ENCODE measurements at places on chromosomes 7 and 10.

DNA sequence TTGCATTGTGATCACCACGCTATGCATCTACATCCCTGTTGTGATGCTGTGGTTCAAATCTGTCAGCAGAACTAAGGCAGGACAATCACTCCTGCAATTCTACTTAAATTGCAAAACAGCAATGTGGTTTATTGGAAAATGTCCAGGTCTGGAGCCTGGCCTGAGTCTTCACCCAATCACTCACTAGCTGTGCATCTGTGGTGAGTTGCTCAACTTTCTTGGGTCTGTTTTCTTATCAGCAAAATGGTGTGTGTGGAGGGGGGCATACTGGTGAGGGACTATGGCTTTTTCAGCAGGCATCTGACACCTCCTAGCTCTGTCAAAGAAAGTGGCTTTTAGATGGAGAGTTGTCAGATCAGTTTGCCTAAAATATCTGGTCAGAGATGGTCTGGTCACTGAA is 108.3 kb upstream of the FEZF1 start:
- no peak for DNase-seq

DNA sequence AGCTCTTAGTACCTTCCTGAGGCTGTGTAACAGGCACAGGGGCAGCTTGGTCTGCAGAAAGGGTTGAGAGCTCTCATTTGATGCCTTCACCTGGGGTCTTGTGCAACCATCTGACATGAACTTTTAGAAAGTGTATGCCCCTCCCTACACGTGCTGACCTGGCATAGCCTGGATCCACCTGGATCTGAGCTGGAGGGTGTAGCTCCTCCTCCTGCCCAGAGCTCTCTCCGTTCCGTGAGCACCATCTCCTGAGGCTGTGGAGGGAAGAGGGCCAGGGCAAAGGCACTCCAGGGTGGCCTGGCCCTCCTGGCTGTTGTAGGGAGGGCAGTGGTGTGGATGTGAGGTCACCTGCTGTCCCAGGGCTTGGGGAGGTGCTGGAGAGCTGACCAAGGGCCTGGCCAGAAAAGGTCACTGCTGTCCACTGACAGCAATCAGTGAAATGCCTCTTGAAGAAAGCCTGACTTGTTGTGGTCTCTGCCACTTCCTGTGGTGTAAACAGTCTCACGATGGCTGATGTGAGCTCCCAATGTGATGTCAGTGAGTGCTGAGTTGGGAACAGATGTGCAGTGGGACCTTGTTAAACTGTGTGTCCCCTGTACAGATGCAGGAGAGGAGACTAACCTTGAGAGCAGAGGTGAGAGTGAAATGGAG is 23.0 kb downstream of the AMZ1 start:
- peak; percentile 16 for DNase-seq

GRCh38 chr10:122130474-122131110 is 140.5 kb upstream of the BTBD16 start:
- no peak for DNase-seq

DNA sequence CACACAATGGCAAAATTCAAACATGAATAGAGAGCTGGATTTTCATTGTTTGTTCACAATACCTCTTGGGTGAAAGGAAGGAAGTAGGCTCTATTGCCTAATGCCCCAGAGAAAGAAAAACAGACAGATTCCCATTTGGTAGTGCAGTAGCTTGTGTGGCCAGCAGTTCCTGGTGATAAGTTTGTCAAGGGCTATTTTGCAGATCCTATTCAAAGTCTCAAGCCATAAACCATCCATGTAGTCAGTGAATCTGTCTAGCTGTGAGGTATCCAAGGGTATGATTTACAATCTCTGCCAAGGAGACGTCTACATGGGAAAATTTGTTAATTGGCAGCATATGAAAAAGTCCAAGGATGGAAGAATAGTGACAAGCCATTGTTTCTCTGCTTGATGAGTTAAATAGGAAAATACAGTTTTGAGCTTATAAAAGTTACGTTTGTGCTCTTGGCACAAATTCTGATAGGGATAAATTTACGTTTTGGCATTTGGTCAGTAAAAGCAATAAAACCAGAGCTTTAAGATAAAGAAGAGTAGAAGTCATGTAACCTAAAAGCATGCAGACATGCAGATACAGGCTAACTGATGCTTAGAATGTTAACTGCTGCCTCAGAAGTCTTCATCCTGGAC is 269.1 kb downstream of the GATA3 start:
- DNase-seq, result no peak

DNA sequence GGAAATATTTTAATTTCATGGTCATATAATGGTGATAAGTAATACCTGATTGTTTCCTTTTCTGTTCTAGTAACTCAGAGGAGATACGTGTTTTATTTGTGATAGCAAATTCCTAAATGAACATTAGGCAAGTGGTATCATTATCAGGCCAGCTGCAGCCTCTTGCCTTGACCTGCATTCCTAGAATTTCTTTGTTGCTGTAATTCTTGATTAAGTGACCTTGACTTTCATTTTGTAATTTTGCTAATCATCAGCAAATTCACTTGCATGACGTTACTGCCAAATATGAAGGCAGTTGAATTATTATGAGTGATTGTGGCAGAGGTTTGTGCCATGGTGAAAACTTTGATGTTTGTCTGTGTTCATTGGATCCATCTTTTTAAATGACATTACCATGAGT is 5.6 kb upstream of the AS3MT start:
- DNase-seq, result no peak

DNA sequence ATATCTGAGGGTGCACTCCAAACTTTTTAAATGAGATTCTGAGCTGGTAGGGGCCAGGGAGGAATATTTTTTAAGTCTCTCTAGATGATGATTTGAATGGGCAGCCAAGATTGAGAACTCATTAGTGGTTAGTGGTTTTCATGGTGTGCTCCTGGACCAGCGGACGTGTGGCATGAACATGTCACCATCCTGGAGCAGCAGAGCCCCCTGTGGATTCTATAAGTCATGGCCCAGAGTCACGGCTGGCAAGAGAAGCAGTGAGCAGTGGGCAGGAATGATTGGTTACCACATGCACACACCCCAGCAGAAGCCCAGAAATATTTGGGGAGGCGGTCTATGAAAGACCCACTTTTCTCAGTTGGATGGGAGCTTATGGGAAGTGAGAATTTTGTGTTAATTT is 21.2 kb upstream of the UCN3 start:
- no peak for DNase-seq

GRCh38 chr7:24378871-24379616 is 95.1 kb downstream of the NPY start:
- no peak for DNase-seq

DNA sequence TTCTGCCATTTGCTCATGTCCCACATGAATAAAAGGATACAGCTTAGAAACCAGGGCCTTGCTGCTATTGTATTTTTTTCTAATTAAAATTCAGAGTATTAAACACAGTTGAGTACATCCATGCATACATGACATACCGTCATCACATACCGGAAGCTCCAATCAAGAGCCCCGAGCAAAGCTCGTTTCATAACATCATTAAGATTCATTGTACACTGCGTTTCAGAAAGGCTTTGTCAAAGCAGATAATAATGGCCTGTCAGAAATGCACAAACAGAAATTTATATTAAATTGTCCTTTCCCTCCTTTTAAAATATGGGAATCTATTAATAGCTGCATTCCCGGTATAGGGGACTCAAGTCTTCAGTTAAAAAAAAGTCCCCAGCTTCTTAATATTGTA is 103.4 kb downstream of the PRTFDC1 start:
- DNase-seq, result no peak

GRCh38 chr10:90269699-90270098 is 568.3 kb downstream of the KIF20B start:
- DNase-seq, result no peak

DNA sequence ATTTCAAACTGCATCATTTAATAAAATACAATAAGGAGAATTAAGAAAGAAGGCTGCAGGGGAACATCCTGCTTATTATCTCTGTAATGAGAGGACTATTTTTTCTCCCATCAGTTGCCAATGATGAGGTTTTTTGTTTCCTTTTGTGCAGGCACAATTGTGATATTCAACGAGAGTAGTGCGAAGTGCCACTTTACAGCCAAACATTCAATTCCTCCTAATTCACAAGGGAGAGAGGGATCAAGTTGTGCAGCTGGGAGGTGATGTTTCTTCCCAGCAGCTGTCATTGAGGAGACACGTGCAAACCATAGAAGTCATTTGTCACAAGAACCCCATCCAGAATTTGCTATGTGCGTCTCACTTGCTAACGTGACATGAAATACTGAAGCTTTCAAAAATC is 81.6 kb upstream of the ICA1 start:
- DNase-seq, result no peak

GRCh38 chr7:83793558-83793957 is 144.6 kb upstream of the SEMA3E start:
- DNase-seq, result no peak
